RWPE2 (cell line): ENCODE measurements at places on chromosomes 12 and 14.
A peak's percentile ranks its signal among the peaks of the same experiment; 100 is the strongest.

DNA sequence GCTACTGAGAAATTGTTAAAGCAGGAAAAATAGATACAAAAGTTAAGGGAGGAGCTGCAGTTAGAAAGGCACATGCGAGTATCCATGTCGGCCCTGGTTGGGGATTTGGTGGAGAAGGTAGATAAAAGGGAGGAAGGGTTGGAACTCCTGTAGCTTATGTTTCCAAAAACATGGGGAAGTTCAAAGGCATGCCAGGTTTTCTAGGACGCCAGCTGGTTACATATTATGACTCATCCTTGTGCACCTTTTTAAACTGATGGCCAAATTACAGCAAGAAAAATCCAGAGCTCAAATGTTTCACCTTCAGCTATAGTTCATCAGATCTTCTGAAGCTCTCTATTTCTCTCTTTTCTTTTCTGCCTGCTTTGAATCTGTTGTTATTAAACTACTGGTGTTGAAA, 13.2 kb upstream of the MAP4K5 start:
- no peaks in the 10 kb centered on the region for H3K36me3 ChIP-seq
- no peak overlapping the region for H3K27ac ChIP-seq
- no peak overlapping the region for H3K4me3 ChIP-seq
- DNase-seq, result no peak

GRCh38 chr12:26520109-26520508, 312.9 kb downstream of the ITPR2 start:
- H3K27ac ChIP-seq, result no peak overlapping the region
- no peaks in the 10 kb centered on the region for H3K36me3 ChIP-seq
- no peak for DNase-seq
- no peaks in the 10 kb centered on the region for H3K4me1 ChIP-seq
- no peaks in the 10 kb centered on the region for H3K27me3 ChIP-seq

GRCh38 chr12:90999527-90999926, 5.2 kb downstream of the EPYC start:
- no peak overlapping the region for H3K27ac ChIP-seq
- H3K36me3 ChIP-seq, result no peaks in the 10 kb centered on the region
- H3K4me1 ChIP-seq, result peaks cover 7% of the 10 kb centered on the region
- no peak overlapping the region for H3K4me3 ChIP-seq
- H3K27me3 ChIP-seq, result peaks cover 5% of the 10 kb centered on the region

DNA sequence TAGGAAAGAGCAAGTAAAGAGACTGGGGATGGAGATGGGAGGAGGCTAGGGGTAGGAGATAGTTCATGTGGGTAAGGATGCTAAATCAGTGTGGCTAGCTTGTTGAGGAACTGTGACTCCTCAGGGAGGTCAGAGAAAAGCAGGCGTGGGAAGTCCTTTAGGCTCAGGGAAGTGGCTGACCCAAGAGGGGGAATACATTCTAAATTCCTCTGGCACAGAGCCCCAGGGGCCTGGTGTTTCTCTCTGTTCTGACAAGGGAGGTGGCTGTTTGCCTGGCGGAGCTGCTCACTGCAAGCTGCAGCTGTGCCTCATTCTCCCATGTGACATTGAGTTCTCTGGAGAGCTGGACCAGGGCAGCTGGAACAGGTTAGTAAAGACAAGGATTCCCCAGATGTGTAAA, 152.2 kb upstream of the SLC38A2 start:
- peaks cover 15% of the 10 kb centered on the region for H3K4me1 ChIP-seq
- no peaks in the 10 kb centered on the region for H3K27me3 ChIP-seq
- H3K27ac ChIP-seq, result peak overlapping the region; percentile 55
- no peak overlapping the region for H3K4me3 ChIP-seq

DNA sequence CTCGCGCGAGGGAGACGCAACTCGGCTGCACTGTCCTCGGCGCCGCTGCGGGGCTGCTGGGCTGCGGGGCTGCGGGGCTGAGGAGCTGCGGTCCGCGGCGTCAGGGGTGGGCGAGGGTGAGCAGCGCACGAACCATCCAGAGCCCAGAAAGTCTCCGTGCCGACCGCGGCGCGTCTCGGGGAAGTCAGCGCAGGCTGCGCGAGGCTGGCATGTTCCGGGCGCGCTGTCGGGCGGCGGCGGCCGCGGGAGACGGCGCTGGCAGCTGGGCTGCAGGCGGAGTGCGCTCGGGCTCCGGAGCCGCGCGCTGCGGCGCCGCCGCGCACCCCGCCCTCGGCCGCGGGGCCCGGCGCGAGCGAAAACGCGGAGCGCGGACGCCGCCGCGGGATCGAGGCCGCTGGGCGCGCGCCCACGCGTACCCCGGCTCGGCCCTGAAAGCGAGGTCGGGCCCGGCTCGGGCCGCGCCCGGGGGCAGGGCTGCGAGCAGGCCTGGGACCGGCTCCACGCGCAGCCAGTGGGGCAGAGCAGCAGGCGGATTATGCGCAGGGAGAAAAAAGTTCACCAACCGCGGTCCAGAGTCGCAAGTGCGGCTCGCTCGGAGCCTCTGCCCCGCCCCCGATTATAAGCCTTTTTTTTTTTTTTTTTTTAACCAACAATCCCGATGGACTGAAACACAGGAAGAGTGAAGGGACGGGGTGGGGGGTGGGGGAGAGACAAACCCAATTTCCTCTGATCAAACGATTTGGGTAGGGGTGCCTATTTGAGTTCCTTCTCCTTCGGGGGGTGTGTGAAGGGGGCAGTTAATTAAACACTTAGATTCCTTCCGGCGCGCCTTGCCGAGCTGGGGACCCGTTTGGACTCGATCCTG, at the start of gene PRICKLE1:
PRICKLE1 (minus strand) TSS at position 282 of the 865 bp plus-strand sequence. CDS start 117,230 bp downstream, outside the sequence.
- H3K27me3 ChIP-seq, result no peaks in the 10 kb centered on the region
- H3K27ac ChIP-seq, result no peak within 1 kb of the TSS
- H3K4me1 ChIP-seq, result peaks cover 6% of the 10 kb centered on the region
- no peak for DNase-seq
- no peaks in the 10 kb centered on the region for H3K36me3 ChIP-seq

DNA sequence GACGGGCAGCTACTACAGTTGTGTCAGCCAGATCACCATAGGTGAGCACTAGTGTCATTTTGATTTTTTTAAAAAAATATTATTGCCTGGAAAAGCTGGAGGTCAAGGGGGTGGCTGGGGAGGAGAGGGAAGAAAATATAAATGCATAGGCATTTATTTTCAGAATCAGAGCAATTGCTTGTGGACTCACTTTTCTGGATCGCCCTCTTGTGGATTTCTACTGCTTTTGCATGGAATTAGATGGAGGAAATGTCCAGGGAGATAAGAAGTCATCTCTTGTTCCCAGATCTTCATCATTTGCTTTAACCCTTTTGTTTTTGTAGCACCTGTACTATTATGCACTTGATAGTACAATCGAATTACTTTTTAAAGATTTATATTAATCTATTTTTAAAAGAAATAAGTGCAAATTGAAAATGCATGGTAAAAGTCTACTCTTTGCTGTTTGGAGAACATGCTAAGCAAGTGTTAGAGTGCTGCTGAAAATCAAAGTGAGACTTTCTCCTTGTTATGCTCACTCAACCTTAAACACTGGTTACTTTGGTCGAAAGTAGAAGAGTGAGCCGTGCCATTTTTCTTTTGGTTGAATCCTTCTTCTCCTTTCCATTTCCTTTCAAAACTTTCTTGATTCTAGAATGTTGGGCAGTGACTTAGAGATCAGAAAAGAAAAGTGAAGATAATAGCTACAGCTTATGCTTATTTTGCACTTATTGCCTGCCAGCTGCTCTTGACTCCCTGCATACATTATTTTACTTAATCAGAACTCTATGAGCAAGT, 60.6 kb upstream of the ANO4 start:
- no peak overlapping the region for H3K27ac ChIP-seq
- no peaks in the 10 kb centered on the region for H3K4me1 ChIP-seq
- DNase-seq, result no peak

DNA sequence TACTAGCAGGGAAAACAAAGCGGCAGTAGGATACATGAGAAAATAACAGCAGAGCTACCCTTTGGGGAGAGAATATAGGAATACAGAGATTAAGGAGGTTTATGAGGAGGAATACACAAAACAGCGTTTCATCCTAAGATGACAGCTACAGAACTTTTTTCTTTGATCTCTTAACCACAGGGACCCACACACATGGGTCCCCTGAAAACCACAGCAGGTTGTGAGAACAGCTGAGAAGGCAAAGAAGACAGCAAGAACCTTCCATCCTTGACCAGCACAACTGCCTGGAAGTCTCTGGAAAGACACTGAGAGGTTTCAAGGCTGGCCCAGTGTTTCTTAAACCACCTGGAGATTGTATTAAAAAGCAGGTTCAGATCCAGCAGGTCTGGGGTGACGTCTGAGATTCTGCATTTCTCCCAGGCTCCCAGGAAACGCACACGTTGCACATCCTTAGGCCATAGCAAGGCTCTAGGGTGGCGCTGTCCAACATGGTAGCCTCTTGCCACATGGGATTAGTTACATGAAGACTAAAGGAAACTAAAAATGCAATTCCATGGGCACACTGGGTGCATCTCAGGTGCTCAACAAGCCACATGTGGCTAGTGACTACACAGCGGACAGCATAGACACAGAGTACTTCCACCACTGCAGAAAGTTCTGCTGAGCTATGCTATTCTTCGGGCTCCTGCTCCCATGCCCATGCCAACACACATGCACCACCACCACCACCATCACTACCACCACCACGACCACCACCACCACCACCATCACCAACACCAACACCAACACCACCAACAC, 92.3 kb downstream of the FOXN3 start:
- no peaks in the 10 kb centered on the region for H3K36me3 ChIP-seq
- no peak overlapping the region for H3K27ac ChIP-seq
- no peak for DNase-seq
- H3K4me3 ChIP-seq, result no peak overlapping the region
- no peaks in the 10 kb centered on the region for H3K27me3 ChIP-seq

DNA sequence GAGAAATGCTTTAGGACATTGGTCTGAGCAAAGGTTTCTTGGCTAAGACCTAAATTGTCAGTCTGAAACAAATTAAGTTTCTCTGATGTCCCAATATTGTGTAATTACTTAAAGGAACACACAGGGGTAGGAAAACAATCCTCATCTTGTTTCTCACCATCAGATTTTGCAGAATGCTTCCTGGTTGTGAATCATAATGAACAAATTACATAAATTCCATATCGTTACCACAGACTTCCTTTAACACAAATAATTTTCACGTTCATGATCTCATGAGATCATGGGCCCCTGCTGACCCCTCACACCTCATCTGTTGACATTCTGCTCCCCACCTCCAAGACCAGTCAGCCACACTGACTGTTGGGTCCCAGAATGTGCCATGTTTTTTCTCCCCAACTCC, 194.1 kb downstream of the MON2 start:
- H3K27ac ChIP-seq, result peak overlapping the region; percentile 49
- H3K4me3 ChIP-seq, result no peak overlapping the region
- H3K36me3 ChIP-seq, result no peaks in the 10 kb centered on the region
- H3K27me3 ChIP-seq, result no peaks in the 10 kb centered on the region

DNA sequence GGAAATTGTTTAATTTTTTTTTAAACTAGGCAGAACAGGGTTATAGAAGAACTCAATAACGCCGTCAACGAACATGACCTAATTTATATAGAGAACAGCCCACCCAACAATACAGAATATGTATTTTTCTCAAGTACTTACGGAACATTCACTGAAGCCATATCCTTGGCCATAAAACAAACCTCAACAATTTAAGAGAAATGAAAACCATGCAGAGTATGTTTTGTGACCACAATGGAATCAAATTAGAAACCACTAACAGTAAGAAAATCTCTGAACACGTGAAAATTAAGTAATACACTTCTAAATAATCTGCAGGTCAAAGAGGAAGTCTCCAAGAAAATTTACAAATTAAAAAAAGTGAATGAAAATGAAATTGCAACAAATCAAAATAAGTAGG, 9.4 kb downstream of the SART3 start:
- no peak for DNase-seq
- no peak overlapping the region for H3K27ac ChIP-seq
- H3K36me3 ChIP-seq, result peaks cover 72% of the 10 kb centered on the region
- H3K4me1 ChIP-seq, result no peaks in the 10 kb centered on the region

DNA sequence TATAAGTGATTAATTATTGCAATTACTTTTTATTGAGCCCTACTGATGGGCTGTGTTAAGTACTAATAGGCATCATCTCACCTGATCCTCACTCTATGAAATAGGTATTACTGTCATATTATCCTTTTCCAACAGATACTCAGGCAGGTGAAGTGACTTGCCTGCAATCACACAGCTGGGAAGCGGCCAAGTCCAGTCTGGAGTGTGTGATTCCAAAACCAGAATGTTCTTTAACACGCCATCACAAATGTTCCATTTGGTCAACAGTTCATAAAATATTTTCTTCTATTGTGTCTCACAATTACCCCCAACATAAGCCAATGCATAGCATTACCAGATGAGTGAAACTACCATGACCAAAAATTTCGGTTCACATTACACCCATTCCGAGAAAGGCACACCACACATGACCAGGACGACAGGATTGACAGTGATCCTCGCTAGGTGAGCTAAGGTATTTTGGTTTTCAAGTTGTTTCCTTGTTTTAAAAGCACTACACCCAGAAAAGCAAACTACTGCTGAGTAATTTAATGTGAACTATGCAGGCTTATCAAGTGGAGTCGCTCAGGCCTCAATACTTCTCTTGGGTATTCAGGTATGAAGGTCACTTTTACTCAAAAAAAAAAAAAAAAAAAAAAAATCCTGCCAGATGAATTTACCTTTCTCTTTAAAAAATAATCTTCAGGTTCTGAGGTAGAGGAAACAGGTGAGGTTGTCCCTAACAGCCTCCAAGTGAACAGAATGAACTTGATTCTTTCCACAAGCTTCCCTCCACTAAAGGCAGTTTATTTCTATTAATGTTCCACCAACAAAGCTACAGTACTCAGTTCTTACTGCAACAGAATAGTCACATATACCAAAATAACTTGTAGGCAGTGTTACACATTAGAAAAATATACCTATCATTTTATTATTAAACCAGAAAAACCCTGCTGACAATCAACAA, 2.4 kb downstream of the VPS37B start:
- H3K4me3 ChIP-seq, result peak overlapping the region; percentile 89
- no peaks in the 10 kb centered on the region for H3K27me3 ChIP-seq
- H3K36me3 ChIP-seq, result peaks cover 15% of the 10 kb centered on the region
- no peak for DNase-seq

DNA sequence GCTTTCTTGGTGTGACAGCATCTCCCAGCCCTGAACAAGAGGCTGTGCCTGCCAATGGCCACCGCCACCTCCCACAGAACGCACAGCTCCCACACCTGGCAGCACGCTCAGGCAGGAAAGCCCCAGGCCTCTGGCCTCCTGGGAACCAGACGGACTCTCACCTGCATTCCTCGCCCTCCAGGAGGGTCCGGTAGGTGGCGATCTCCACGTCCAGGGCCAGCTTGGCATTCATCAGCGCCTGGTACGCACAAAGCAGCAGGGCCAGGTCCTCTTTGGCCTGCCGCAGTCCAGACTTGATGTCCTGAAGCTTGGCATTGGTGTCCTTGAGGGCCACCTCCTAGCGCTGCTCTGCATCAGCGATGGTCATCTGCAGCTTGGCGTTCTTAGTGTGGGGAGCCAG, 12.1 kb upstream of the KRT77 start:
- no peaks in the 10 kb centered on the region for H3K4me1 ChIP-seq
- H3K36me3 ChIP-seq, result no peaks in the 10 kb centered on the region
- H3K27ac ChIP-seq, result no peak overlapping the region
- peaks cover 8% of the 10 kb centered on the region for H3K27me3 ChIP-seq
